CD4-positive, CD25-positive, alpha-beta regulatory T cell (primary cell): ENCODE measurements at places on chromosomes 5 and 9. TPM values are rescaled to one million over a fixed set of nuclear protein-coding genes. Genes with fewer than 3 reads are reported as not detected.

The SH2D3C gene
- 39.3 TPM for total RNA-seq

The SPATA6L gene
- 2.5 TPM for total RNA-seq

The OTP gene
- total RNA-seq, result not detected

The PPP2CA gene
- total RNA-seq, result 223 TPM

The ANGPTL2 gene
- total RNA-seq, result not detected

The SARDH gene
- 15.6 TPM for total RNA-seq

The AQP7 gene
- total RNA-seq, result 0.47 TPM

The IARS1 gene
- 67.1 TPM for total RNA-seq

The GRIA1 gene
- not detected for total RNA-seq

The DBN1 gene
- total RNA-seq, result 2.3 TPM

- no peaks in the 10 kb centered on the region for H3K27me3 ChIP-seq
- no peaks in the 10 kb centered on the region for H3K36me3 ChIP-seq
- no peak for DNase-seq
Observed at GRCh38 chr5:169229342-169229892, 71.5 kb downstream of the SLIT3 start.

DNA sequence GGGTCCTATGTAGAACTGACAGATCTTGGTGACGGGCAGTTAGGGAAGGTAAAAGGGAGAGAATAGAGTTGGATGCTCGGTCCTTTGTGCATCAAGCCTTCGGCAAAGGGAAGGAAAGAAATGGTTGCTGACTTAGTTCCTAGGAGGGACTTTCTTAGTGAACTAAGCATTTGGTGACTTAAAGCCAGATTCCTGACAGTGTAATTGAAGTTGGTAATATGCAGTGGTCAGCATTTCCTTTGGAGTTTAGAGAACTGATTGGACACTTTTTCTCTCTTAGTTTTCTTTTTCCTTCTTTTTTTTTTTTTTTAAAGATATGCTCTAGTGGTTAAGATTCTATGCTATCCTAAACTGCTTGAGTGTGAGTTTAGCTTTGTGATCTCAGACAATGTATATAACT is 2.3 kb downstream of the CLTA start:
- H3K27ac ChIP-seq, result no peak overlapping the region
- DNase-seq, result no peak
- H3K27me3 ChIP-seq, result no peaks in the 10 kb centered on the region
- peaks cover 47% of the 10 kb centered on the region for H3K4me1 ChIP-seq
- peak overlapping the region; percentile 93 for H3K4me3 ChIP-seq

- no peaks in the 10 kb centered on the region for H3K27me3 ChIP-seq
- peak overlapping the region; percentile 87 for H3K4me3 ChIP-seq
- H3K4me1 ChIP-seq, result peaks cover 24% of the 10 kb centered on the region
- H3K36me3 ChIP-seq, result peaks cover 14% of the 10 kb centered on the region
- no peak for DNase-seq
Observed at GRCh38 chr9:128321879-128322403, 306 bp downstream of the TRUB2 start.

- H3K27ac ChIP-seq, result peak overlapping the region; percentile 67
- H3K4me1 ChIP-seq, result peaks cover 21% of the 10 kb centered on the region
- H3K4me3 ChIP-seq, result peak overlapping the region; percentile 68
- H3K36me3 ChIP-seq, result no peaks in the 10 kb centered on the region
- DNase-seq, result no peak
Observed at GRCh38 chr5:126972062-126972895, 58.1 kb downstream of the MARCHF3 start.

DNA sequence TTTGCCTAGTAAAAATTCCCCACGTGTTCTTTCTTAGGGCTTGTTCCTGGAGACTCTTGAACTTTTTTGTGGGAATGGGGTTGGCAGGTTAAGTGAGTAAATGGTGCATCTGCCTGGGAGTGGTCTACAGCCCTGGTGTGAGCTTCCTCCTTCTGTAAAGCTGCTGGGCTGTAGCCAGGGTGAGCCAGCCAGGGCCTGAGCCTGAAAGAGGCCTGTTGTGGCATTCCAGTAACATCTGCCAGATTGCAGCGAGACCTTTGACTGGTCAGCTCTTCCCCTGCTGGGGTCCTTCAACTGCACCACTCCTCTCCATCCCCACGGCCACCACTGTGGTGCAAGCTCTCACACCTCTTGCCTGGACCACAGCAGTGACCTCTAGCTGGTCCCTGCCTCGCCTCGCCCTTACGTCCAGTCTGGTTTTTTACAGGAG is 47.5 kb downstream of the SLC22A5 start:
- H3K36me3 ChIP-seq, result peaks cover 7% of the 10 kb centered on the region
- no peak overlapping the region for H3K27ac ChIP-seq
- DNase-seq, result no peak

- H3K27ac ChIP-seq, result no peak overlapping the region
- no peaks in the 10 kb centered on the region for H3K27me3 ChIP-seq
- no peak for DNase-seq
- no peak overlapping the region for H3K4me3 ChIP-seq
- no peaks in the 10 kb centered on the region for H3K4me1 ChIP-seq
- H3K36me3 ChIP-seq, result no peaks in the 10 kb centered on the region
Observed at GRCh38 chr5:164224772-164225171, 719.4 kb downstream of the MAT2B start.

DNA sequence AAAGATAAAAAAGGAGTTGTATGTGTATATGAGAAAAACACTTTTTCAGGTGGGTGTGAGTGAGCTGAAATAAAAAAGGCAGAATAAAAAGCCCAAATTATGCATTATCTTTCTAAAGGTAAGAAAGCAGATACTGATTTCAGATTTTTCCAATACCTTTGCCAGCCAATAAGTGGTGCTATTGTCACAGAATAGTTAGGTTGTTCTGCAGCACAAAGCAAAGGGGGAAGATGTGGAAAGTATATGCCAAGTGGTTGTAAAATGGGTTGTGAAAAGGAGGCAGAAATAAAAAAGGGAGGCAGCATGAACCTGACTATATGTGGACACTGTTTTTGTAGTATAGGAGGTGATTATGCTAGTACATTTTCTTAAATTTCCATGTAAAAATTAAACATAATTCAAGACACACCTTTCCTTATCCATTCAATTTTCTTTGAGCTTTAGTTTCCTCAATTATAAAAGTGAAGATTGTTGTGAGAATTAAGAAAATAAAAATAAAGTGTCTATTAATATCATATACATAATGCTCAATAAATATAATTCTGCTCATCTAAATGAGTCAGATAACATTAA is 106.7 kb downstream of the SMIM15 start:
- H3K4me1 ChIP-seq, result no peaks in the 10 kb centered on the region
- H3K4me3 ChIP-seq, result no peak overlapping the region
- no peak for DNase-seq
- H3K27me3 ChIP-seq, result no peaks in the 10 kb centered on the region
- no peak overlapping the region for H3K27ac ChIP-seq

DNA sequence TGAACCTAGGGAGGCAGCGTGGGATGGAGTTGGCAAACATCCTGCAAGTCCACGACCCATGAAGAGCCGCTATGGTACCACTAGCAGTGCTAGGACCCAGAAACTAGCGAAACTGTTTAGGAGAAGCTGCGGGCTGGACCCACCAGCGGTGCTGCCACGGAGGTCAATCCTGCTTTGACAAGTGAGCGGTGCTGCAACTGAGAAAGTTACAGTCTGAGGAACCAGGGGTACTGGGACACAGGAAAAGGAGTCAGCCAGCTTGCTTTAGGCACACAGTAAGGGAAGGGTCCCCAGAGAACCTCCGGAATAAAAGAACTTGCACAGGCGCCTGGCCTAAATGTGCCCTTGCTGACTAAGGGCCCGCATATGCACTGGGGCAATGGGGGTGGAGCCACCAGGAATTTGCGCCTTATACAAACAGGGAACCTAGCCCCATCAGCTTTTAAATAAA is 23.6 kb upstream of the ANXA2R start:
- DNase-seq, result no peak

- H3K4me1 ChIP-seq, result peaks cover 9% of the 10 kb centered on the region
- no peak overlapping the region for H3K27ac ChIP-seq
- no peak for DNase-seq
- no peak overlapping the region for H3K4me3 ChIP-seq
- H3K36me3 ChIP-seq, result no peaks in the 10 kb centered on the region
- no peaks in the 10 kb centered on the region for H3K27me3 ChIP-seq
Observed at GRCh38 chr9:77881111-77881510, 150.5 kb downstream of the GNAQ start.

DNA sequence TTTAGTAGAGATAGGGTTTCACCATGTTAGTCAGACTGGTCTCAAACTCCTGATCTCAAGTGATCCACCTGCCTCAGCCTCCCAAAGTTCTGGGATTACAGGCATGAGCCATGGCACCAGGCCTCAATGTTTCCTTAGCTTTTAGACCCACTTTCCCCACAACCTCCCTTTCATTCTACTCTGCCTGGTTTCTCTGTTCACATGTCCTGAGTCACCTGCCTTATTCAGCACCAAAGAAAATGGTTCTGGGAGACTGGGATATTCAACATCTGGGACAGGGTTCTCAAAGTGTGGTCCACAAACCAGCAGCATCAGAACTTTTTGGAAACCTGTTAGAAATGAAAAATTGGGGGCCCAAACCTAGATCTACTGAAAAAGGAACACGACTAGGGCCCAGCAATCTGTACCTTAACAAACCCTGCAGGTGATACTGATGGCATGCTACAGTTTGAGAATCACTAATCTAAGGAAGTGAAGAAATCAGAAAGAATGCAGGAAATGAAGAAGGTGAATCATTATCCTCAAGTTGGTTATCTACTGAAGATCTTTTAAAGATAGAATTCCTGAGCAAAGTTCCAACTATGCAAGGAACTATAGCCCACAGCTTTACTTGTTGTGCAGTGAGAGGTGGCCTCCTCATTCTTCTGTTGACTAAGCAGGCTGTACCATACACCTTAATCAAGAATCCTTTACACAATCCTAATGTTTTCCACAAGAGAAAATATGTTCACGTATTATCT is 51.8 kb upstream of the CTNNAL1 start:
- H3K4me3 ChIP-seq, result no peak overlapping the region
- H3K27ac ChIP-seq, result no peak overlapping the region
- DNase-seq, result no peak
- peaks cover 80% of the 10 kb centered on the region for H3K36me3 ChIP-seq
- H3K4me1 ChIP-seq, result no peaks in the 10 kb centered on the region

DNA sequence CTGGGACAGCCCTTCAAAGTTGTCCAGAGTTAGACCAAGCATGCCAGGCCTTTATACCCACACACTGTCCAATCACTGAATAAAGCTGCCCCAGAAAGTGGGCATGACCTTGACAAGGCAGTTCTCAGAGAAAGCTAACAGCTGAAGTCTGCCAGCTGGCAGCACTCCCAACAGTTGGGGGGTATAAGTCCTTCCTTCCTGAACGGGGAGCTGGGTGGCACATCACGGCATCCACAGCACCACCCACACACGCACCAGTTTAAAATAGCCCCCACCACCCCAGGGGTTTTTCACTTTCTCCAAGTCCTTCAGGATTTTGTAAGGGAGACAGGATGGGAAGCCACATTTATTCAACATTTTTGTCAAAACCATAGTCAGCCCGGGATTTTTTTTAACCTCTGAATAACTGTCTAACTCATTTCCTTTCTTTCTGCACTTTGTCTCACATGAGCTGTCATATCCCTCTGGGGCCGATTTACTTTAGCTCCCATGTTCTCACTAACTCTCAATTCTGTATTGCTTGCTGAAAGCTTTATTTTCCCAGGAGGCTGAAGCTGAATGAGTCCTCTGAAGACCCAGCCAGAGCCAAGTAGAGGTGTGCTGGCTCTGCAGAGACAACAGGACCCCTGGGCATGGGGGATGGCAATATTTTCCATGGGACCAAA is 15.4 kb downstream of the FAM81B start:
- H3K4me3 ChIP-seq, result no peak overlapping the region
- H3K27me3 ChIP-seq, result peaks cover 5% of the 10 kb centered on the region
- H3K36me3 ChIP-seq, result no peaks in the 10 kb centered on the region
- no peak for DNase-seq
- no peak overlapping the region for H3K27ac ChIP-seq

DNA sequence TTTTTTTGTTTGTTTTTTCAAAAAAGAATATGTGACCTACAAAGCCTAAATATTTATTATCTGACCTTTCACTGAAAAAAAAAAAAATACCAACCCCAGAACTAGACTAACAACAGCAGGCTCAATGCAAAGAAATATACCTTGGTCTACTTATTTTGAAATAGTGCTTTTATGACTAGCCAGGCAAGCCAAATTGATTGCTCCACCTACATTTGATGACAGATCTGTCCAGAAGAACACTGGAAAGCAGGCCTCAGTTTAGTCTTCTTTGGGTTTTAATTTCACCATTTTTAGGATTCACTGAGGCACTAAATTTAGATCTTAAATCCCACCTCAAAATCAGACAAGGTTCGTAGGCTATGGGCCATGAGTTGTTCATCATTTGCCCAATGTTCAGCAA is 97.3 kb downstream of the PLPP1 start:
- no peak for DNase-seq
- H3K36me3 ChIP-seq, result no peaks in the 10 kb centered on the region
- no peak overlapping the region for H3K4me3 ChIP-seq
- no peaks in the 10 kb centered on the region for H3K27me3 ChIP-seq

- DNase-seq, result no peak
- H3K4me1 ChIP-seq, result no peaks in the 10 kb centered on the region
- no peaks in the 10 kb centered on the region for H3K27me3 ChIP-seq
- H3K36me3 ChIP-seq, result no peaks in the 10 kb centered on the region
- H3K27ac ChIP-seq, result no peak overlapping the region
Observed at GRCh38 chr9:89052470-89053097, 61.3 kb downstream of the S1PR3 start.

DNA sequence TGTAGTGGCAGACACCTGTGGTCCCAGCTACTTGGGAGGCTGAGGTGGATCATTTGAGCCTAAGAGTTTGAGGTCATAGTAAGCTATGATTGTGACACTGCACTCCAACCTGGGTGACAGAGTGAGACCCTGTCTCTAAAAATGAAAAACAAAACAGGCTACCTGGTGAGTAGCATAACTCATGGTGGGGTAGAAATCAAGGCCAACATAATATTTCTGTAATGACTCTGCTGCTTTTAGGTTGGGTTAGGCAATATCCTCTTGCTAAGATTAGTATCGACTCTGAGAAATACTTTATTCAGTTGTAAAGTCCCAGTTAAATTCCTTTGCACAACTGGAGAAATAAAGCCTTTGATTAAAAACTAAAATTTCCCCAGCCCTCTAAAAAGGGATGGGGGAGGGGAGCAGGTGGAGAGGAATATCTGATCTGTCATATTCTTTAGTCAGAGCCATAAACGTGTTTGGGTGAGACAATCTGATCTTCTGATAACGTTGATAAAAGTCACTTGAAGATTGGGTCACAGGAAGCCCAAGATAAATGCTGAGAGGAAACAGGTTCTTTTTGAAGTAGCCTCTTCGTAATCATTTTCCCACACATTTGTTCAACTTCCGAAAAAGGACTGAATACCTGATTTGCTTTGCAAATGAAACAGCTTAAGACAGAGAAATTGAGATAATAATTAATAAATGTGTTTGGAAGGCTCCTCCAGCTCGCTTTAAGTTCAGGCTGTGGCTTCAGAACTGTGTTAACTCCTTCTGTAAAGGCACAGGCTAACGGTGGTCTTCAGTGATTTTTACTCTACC is 14.9 kb downstream of the IL4 start:
- no peaks in the 10 kb centered on the region for H3K36me3 ChIP-seq
- peak overlapping the region; percentile 30 for H3K27ac ChIP-seq
- no peaks in the 10 kb centered on the region for H3K27me3 ChIP-seq
- H3K4me3 ChIP-seq, result no peak overlapping the region
- no peak for DNase-seq
- peaks cover 17% of the 10 kb centered on the region for H3K4me1 ChIP-seq
